ENCODE measurements at places on chromosomes 7 and 10.

GRCh38 chr10:31947144-31947926, 18.7 kb upstream of the ARHGAP12 start:
- DNase-seq: peak; percentile 89

DNA sequence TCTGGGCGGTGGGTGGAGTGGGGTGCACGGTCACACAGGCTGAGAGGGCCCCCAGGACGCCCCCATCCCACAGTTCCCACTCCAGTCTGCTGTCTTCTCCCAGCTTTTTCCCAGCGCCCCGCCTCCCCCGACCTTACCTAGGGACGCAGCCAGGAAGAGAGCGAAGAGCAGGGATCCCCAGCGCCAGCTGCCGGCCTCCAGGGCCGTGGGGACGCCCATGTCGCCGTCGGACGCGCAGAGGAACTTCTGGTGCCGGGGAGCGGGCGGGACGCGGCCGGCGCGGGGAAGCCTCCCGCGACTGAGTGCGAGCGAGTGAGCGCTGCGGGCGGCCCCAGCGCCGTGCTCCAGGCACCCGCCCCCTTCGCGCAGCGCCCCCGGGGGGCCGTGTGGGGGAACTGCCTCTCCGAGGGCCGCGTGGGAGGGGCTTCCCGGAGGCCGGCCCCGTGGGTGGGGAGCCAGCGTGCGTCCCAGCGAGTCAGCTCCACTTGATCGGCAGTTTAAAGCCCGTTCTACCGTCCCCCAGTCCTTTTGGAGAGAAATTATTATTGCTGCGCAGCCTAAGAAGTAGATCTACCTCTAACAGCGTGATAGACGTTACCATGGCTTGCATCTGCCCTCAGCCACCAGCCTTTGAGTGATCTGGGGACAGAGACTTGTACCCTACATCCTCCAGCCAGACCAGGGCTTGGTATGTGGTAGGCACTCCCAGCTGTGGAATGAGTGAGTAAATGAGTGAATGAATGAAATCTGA, at the start of gene VSIR:
Gene VSIR (minus strand): TSS at position 300 of the 751 bp plus-strand sequence. CDS start 81 bp downstream, at position 219.
- peak; percentile 55 for DNase-seq

DNA sequence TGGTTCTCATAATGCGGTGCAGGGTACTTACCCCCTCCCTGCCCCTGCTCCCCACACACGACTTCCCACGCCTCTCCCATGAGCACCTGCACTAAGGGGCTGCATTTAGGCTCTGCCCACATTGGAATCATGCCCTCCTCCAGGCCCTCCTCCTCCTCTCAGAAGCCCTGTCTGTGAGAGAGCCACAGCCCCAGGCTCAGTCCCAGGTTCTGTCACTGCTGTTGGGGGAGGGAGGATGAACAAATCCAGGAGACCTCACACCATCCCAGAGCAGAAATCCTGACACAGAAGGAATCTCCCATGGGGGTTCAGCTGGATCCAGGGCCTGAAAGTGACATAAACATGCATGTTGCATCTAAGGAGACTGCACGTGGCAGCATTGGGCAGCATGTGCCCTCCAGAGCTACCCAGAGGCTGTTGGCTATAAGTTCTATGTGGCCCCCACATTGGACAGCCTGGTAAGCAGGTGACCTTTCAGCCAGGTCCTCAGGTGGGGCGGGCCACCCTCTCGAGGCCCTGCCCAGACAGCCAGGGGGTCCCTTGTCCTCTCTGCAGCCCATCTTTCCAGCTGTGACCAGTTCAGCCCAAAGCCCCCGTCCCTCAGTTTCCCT, 1.6 kb upstream of the PILRA start:
- no peak for DNase-seq

DNA sequence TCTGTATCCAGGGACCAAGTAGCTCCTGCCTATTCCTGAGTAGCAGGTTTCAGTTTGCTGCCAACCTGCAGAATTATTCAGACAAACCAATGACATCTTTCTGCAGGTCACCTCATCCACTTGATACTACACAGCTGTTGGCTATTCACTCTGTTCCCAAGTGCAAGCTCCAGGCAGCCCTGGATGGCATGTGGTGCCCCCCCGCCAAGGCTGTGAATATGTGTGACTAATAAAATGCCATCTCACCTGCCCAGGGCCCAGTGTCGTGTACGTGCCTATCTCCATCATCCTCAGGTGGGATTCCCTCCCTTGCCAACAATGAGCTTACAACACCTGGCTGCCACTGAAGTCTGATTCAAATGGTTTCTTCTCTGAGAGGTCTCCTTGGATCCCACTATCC, 125.8 kb downstream of the RAB11FIP2 start:
- no peak for DNase-seq

GRCh38 chr7:148230296-148230695, 360.3 kb upstream of the C7orf33 start:
- no peak for DNase-seq

- peak; percentile 56 for DNase-seq
Observed at GRCh38 chr7:67738958-67739357, 742.3 kb downstream of the TYW1 start.

DNA sequence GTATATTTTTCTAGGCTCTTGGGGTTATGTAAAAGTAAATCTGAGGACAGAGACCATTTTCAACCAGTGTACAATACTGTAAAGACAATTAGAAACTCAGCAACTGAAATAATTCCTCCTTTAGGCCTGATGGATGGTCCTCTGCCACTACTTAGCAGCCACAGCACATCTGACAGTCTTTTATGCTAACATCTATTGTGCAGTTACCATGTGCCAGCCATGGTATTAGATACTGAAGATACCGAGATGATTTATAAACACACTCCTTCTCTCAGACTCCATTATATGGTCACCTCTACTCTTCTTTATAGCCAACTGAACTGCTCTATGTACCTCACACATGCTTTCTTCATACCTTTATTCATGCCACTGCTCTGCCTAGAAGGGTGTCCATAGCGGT, 61.2 kb upstream of the CCNJ start:
- no peak for DNase-seq

DNA sequence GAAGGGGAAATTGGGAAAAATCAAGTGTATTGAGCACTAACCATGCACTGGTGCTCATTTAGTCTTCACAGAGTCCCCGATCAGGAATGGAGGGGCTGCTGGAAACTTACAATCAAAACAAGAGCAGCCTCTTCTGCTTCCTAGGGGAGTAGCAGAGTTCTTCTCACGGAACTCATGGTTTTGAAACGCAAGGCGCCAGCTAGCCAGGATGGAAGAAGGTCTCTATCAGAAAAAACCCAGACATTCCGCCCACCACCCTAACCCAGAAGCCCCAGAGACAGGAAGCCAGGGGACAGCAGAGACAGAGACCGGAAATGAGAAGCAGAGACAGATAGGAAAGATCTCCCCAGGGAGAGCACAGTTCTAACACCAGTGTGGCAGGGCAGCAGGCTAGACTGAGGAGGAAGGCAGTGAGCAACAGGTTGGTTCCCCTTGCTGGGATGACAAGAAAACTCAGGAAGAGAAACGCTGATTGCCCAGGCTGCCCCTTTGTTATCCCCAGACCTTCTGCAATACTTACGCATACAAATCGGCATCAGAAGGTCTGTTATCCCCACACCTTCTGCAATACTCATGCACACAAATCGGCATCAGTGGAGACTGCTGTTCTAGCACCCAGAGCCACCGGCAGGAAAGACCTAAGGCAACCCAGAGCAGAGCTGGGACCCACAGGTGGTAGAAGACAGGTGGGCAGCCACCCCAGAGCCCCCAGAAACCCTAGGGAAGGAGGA, 99.2 kb downstream of the CPXM2 start:
- DNase-seq: no peak

GRCh38 chr7:131327049-131327625, 539 bp upstream of the MKLN1 start:
- DNase-seq: peak; percentile 53

DNA sequence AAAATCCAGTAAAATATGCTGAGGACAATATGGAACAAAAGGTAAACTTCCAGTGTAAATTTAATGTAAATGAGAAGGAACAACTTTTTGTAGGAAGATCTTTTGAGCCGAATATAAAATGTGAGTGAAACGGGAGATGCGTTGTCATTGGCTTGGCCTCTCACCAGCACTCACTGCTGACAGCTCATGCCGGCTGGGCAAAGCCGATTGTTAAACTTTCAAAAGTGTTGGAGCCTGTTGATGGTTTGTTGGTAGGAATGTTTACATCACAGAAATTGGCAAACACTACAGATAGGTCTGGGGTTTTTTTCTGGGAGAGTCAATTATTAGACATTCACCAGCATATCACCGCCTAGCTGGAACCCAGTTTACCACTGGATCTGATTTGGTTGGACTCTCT, 6.1 kb downstream of the PSTK start:
- no peak for DNase-seq

DNA sequence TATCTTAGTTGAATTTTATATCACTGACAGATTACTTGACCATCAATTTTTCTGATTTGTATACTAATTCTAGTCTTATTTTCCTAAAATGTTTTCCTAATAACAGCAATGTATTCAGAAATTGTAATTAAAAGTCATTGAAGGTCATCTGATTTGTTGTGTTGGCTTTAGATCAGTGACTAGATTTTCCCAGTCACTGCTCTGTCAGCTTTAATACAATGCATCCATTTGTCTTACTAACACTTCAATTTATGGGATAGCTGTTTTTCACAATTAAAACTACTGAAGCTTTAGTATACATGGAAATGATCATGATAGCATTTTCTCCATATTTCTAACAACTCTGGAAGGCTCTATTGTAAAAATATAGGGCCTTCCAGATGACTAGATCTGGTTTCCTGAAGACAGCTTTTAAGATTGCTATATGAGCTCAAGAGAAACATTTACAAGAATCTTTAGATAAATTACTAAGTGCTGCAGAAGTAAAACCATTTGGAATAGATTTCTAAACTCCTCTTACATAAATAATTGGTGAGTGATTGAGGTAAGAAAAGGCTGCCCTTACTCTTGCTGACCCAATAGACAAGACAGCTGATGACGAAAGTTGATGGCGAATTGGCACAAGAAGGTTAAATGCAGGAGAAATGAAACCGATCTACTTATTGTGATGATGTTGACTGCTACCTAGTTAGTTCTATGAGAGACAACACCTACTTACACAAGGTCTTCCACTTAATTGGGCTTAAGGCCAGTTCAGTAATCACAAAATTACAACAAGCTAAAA, 74.1 kb downstream of the LRRTM3 start:
- DNase-seq: no peak

- DNase-seq: no peak
Observed at GRCh38 chr10:88336334-88336733, 246.8 kb downstream of the RNLS start.

- DNase-seq: no peak
Observed at GRCh38 chr10:129126982-129127381, 340.1 kb upstream of the MGMT start.

DNA sequence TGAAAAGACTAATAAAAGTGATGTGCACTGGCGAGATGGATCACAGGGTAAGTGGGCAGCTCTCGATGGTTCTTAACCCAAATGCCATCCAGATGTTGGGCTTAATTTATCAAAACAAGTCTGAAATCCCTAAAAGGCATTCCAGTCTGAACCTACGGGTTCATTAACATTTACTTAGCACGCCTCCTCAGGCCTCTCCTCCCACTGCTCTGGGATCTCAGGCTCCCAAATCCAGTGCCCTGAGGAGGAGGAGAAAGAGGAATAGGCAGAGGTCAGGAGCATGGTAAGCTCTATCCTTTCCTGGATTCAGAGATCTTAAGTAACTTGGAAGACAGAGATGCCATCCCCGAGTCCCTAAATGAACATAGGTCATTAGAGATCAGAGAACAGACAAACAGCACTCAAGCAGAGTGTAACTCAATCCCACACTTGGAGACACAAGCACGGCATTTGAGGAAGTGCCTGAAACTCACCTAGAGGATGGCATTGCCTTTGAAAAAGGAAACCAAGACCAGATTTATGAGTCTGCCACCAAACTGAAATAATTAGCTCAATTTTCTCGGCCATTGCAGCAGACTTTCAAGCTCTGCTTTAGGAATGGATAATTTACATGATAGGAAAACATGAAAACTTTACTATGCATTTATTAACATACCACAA, 140.9 kb downstream of the CXCL12 start:
- DNase-seq: no peak

DNA sequence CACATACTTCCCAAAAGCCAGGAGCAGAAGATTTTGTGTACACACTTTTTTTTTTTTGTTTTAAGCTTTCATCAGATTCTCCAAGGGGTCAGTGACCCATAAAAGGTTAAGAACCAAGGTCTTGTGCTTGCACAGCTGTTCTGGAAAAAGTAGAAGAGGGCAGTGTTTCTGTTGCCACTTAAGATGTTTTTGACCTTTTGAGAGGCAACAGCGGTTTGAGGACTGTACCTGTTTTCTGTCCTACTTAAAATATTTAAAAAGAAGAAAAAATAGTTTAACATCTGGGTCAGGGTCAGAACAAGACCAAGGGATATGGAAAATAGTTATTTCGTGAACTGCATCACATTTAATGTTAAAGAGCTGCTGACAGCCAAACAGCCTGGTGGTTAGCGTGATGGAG, 32.9 kb downstream of the AUTS2 start:
- DNase-seq: no peak

GRCh38 chr10:124037784-124038183, 55.6 kb downstream of the CHST15 start:
- no peak for DNase-seq

- no peak for DNase-seq
Observed at GRCh38 chr10:18230794-18231193, 90.6 kb downstream of the CACNB2 start.

- DNase-seq: no peak
Observed at GRCh38 chr7:127393368-127394058, 1.0 kb upstream of the ZNF800 start.

GRCh38 chr7:157470701-157471131, 133.9 kb downstream of the DNAJB6 start:
- no peak for DNase-seq

DNA sequence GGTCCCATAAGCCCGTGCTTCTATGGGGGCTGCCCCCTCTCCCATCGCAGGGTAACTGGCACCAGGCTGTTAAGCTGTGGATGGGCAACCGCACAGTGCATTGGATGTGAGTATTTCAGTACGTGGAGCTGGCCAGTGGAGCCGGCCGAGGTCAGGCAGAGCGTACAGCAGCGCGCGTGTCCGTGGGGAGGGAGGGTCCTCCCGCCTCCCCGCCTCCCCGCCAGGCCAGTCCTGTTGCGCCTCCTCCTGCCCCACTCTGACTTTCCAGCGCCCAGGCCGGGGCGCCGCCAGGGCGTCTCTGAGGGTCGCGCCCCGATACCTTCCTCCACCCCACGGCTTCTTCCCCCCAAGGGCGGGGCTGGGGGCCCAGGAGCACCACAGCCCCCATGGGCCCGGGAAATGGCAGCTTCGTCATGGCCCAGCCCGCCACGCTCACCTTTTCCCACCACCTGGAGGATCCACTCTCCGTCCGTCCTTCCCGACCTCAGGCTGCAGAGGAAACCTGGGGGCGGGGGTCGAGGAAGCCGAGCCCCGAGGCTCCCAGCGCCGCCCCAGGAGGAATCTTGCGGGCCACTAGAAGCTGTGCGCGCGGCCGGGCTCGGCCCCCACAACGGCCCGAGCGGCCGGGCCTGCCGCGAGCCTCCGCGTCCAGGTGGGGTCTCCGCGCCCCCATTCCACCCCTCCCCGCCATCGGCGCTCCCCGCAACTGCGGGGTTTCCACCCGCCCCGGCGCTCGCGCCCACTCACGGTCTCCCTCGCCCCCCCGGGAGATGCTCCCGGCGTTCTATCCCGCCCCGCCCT, 831 bp upstream of the PFKP start:
- no peak for DNase-seq

GRCh38 chr10:58555170-58555929, 42.7 kb downstream of the BICC1 start:
- DNase-seq: no peak

GRCh38 chr7:79176859-79177477, 276.5 kb downstream of the MAGI2 start:
- DNase-seq: peak; percentile 31

All from fibroblast of the conjunctiva (primary cell).